GM12878 (cell line): ENCODE measurements at places on chromosomes 12 and 14. TPM values are rescaled to one million over a fixed set of nuclear protein-coding genes. Genes with fewer than 3 reads are reported as not detected.
A peak's percentile ranks its signal among the peaks of the same experiment; 100 is the strongest.

DNA sequence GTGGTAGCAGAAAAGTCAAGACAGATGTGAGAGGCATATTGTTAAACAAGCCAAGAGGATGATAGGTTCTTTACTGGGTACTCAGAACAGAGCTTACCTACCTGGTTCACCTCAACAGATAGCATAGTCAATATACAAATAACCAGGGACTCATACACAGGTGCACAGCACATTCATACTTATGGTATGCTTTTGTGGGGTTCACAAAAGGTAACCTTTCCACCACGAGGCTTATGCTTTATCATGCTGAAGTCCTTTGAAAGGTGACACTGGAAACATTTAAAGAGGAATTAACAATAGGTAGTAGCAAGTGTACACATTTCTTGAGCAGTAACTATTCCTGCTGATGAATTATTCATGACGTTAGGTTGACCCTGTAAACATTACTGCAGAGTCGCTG is 42.2 kb upstream of the MBIP start:
- DNase-seq, result no peak

GRCh38 chr14:96660123-96660522 is 137.1 kb upstream of the VRK1 start:
- DNase-seq, result no peak

DNA sequence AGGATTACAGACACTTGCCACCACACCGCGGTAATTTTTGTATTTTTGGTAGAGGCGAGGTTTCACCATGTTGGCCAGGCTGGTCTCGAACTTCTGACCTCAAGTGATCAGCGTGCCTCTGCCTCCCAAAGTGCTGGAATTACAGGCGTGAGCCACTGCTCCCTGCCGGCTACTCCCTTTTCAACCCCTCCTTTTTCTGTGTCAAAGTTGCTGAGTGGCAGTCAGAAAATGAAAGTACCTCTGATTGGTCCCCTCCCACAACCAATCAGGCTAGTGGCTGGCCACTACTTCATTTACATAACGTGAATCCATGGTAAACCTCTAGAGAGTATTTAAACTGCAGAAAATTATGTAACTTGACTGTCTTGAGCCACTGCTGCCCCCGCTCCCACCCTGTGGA is 5.9 kb downstream of the RESF1 start:
- no peak for DNase-seq

The POTEM gene
- not detected in 2 replicates for total RNA-seq

GRCh38 chr12:52672321-52672933 is 7.8 kb downstream of the KRT1 start:
- DNase-seq, result no peak

The DCAF5 gene
- 30.1 and 31.1 TPM in 2 replicates for total RNA-seq

DNA sequence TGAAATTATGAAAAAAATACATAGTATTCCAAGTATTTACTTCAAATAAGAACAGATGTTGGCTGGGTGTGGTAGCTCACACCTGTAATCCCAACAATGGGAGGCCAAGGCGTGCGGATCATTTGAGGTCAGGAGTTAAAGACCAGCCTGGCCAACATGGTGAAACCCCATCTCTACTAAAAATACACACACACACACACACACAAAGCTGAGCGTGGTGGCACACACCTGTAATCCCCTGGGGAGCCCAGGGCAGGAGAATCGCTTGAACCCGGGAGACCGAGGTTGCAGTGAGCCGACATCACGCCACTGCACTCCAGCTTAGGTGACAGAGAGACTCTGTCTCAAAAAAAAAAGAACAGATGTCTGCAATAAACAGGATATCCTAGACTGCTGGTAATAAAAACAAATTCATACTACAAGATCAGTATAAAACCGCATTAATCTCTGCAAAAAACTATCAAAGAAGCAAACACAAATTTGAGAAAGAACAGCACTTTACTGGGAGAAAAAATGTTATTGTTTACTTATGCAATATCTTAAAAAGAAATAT is 23.8 kb downstream of the EEA1 start:
- DNase-seq, result no peak

The KRT1 gene
- not detected in 2 replicates for total RNA-seq

- DNase-seq, result peak; percentile 79
Observed at GRCh38 chr14:22464422-22465142, 124.4 kb downstream of the DAD1 start.

- no peak for DNase-seq
Observed at GRCh38 chr12:96233168-96233567, 39.0 kb downstream of the ELK3 start.
